ENCODE measurements at places on chromosomes 7 and 10.
A peak's percentile ranks its signal among the peaks of the same experiment; 100 is the strongest.

DNA sequence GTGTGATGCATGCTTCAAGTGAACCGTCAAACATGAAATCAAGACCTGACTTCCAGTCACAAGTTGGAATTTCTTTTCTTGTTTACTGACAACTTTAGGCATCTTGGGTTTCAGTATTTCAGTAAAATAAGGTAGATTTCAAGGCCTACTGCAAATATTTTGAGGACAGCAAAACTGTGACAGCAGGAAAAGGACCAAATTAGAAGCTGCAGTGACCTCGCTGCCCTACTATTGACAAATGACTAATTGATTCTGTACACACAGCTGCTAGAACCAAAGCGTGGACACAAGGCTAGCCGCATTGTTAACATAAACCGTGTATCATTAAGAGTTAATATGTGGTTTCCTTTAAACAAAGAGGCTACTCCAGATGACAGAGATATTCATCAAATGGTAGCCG lies 105.7 kb upstream of the SEC61G start:
- no peak for DNase-seq

DNA sequence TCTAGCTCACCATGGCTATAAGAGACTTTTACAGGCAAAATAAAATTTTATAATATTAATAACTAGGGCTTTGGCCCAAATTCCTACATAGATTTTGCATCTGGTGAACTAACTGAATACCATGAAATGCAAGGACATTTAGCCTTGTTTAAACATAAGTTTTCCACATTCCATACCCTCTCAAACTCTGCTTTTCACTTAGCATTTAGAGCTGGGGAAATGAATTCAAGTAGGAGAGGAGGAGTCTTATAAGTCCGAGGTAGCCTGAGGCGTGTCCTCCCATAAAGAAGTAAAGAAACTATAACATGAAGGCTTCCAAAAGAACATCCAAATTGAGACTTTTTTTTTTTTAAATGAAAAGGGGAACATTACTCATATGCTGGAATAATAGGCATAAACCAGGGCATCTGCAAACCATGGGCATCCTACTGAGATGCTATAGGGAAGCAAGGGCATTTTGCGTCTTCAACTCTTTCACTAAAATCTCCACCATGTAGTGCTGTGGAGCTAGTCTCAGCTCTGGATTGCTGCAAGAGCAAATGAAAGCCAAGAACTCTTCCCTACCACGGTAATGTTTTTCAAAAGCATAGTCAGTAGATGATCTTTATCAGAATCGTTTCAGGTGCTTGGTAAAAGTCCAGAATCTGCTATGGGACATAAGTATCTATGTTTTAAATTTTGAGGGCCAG lies 79.1 kb downstream of the PALS2 start:
- DNase-seq, result no peak

- DNase-seq, result peak; percentile 25
Measured at GRCh38 chr7:27605689-27606269, 56.9 kb downstream of the HIBADH start.

DNA sequence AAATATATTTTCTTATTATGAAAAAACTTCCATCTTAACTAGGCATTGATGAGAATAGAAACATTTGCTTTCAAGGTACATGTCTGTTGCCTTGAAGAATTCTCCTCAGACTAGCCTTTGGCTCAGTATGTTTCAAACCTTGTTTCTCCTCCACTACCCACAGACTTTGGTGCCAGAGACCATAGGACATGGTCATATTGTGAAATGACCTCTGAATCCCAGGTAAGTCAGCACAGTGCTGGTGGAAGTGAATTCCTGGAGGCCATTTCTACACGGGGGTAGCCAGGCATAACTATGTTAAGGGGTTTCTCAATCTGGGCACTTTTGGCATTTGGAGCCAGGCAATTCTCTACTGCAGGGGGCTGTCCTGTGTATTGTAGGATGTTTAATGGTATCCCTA lies 112.3 kb upstream of the FAM133B start:
- no peak for DNase-seq

- no peak for DNase-seq
Measured at GRCh38 chr10:64369885-64370773, 848.9 kb downstream of the REEP3 start.

DNA sequence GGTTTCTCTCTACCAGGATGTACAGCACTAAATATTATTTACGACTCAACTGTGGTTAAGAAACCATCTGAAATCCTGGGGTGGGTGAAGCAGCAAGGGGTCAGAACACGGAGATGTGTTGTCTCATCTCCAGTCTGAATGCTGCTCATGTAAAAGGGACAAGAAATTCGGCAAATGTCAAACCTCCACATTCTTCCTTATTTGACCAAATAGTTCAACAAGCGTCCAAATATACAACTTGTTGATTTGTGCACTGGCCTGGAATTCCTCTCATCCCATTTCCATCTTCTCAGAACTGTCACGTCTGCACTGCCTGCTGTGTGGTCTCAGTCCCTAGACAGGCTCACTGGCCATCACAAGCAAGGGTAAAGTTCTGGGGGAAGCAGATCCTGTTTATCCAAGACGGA lies 520.0 kb downstream of the PARD3 start:
- DNase-seq, result no peak

DNA sequence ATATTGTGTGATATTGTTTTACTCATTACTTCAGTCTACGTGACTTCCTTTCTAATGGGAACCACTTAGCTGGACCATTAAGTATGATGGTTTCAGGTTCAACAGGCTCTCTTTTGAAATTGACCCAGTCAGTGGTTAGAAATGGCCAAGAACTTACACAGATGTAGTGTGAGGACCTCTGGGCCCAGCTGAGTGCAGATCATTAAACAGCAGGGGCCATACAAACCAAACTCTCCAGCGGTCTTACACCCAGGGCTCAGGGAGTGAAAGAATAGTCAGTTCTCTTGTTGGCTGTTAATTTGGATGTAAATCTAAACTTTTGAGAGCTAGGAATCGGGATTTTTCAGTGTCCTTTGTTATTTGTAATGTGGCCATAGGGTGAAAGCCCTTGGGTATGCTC lies 107.3 kb downstream of the CELF2 start:
- no peak for DNase-seq

DNA sequence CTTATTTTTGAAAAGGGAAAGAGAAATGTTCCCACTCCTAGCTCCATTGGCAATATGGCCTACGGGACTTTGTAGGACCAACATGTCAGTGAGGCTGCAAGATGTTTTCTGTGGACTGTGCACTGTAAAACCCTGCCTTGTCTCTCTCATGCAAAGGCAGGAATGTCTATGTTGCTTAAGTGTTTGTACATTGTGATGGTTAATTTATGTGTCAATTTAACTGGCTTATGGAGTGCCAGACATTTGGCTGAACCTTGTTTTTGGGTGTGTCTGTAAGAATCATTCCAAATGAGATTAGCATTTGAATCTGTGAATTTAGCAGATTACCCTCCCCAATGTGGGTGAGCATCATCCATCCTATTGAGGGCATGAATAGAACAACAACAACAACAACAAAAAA lies 4.1 kb upstream of the PCLO start:
- DNase-seq, result no peak
